ENCODE measurements at places on chromosomes 7 and 10. TPM values are rescaled to one million over a fixed set of nuclear protein-coding genes. Genes with fewer than 3 reads are reported as not detected.

DNA sequence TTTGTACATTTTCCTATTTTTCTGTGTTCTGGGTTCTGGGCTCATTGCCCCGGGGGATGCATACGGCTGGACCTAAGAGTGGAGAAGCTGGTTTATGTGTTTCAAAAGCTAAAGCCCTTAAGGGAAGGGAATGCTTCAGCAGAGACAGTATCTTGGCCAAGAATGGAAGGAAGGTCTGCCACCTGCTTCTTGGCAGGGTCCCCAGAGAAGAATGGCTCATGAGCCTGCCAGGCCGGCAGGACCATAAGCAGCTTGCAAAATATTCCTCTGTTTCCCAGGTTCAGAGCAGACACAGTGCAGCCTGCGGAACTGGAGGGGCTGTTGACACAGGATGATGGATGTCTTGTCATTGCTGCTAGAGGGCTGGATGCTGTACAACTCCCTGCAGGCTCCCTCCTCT lies 7.8 kb upstream of the ABHD11 start:
- DNase-seq: no peak

- DNase-seq: no peak
These were observed 151.5 kb upstream of the KLF6 start for GRCh38 chr10:3936422-3937040.

DNA sequence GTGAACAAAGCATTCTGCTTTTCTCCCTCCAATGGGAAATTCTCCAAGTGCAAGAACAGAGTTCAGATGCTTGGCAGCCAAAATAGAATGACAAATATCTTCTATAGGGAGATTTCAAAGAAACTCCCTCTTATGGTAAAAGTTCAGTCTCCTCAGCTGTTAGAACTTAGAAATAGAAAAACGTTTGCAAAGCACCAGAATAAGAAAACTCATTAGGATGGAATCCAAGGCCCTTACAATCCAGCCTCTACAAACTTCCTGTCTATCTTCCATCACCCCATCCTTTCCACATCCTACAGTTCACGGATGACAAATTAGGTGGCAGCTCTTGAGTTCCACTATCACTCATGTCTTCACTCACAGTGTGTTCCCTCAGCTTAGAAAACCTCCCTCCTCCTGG lies 25.7 kb downstream of the FAM13C start:
- DNase-seq: no peak

- no peak for DNase-seq
These were observed 51.7 kb downstream of the SMURF1 start for GRCh38 chr7:99092064-99092720.

DNA sequence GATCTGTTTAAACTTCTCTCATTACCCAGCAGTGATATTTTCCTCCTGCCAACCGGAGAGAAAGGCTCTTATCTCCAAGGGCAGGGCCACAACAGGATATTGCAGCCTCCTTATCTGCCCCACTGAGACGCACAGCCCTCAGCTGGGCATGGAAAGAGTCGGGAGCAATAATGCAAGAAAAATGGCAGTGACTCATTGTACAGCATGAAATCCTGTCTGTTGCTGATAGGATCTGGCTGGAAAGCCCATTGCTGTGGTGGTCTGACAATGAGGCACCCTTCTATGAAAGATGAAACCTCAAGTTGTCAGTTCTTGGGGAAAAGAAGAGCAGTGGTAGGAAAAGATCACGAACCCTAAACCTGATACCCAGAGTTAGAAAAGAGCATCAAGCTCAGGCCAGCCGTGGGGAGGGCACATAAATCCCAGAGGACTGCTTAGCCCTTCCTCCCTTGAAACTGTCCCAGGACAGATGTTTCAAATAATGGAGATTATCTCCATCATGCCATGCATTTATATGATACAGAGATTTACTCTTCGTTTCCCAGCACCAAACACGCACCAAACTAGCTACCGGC lies 47.0 kb upstream of the FIGNL1 start:
- no peak for DNase-seq

DNA sequence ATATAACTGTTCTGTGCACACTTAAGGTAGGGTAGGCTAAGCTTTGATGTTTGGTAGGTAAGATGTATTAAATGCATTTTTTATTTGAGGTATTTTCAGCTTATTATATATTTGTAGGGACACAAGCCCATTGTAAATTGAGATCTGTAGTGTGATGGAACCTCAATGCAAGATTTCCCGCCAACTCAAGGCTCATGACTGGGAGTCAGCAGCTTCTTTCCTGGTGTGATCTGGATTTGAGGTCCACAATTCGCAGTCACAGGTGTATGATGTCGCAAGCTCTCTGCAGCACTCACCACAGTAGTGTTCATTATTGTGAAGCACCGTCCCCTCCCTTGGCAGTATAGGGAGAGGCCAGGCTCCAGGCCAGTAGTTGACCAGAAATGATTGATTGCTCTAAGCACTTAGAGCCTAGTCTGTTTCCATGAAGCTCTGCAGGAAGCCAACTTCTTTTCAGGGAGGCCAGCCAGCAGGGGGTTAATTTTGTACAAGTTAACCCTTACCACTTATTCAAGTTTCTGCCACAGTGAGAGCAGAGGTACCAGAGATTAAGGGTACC lies 54.9 kb downstream of the SEM1 start:
- DNase-seq: no peak

DNA sequence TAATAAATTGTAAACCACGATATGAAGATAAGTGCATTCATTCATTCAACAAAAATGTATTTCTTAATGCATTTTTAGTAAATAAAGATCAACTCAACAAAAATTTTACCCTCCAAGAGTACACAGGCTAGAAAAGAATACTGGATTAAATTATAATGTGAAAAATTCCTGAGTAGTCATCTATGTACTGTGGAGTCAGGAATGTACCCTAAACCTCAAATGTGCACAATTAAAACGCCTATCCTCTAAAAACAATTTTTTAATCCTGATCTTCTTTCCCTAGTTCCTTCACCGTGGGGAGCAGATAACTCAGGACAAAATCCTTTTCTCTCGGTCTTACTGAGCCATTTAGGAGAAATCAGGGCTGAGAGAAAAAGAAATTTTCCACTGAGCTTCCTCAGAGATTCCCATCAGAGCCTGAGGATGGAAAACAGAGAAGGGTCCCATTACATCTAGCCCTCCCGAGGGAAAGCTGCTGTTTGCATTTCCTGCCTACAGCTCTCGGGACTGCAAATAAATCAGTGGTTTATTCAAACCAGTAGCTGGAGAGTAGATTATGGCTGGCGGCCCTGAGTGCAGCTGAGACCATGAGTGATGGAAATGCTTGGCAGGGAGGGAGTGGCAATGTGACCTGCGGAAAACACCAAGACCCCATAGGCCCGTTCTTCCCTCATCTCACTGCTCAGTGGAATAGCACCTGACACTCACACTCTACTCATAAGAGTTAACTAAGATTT lies 7.4 kb downstream of the TAS2R40 start:
- no peak for DNase-seq

SPRN gene
- total RNA-seq: not detected

SRRM3 gene
- total RNA-seq: 0.15 TPM

AKR1C8 gene
- total RNA-seq: not detected

GPR146 gene
- total RNA-seq: 1.1 TPM

OR6V1 gene
- total RNA-seq: not detected

Measured in GM12878 (cell line).